Hair follicle dermal papilla cell (primary cell): ENCODE measurements at places on chromosomes 5 and 9. TPM values are rescaled to one million over a fixed set of nuclear protein-coding genes. Genes with fewer than 3 reads are reported as not detected.

The MYOZ3 gene
- 1.3 and 1.5 TPM in 2 replicates for total RNA-seq

The LCN9 gene
- not detected in 2 replicates for total RNA-seq

The SKP2 gene
- total RNA-seq, result 105 and 108 TPM in 2 replicates

The INSL6 gene
- total RNA-seq, result not detected in 2 replicates

The PRUNE2 gene
- total RNA-seq, result 43.6 and 56.6 TPM in 2 replicates

The ANKRD31 gene
- total RNA-seq, result 0.24 and 0.32 TPM in 2 replicates

The CAVIN4 gene
- total RNA-seq, result 1.1 and 1.6 TPM in 2 replicates

The PCDHA13 gene
- 0.32 and 0.36 TPM in 2 replicates for total RNA-seq

The OR2S2 gene
- 0.32 TPM in 1 of 2 replicates, not detected in the other for total RNA-seq

The FGFR4 gene
- 0.81 and 1.3 TPM in 2 replicates for total RNA-seq

The CCNO gene
- 0.16 TPM in 1 of 2 replicates, not detected in the other for total RNA-seq

The ANKRD18B gene
- not detected in 2 replicates for total RNA-seq

The CYLC2 gene
- not detected in 2 replicates for total RNA-seq

The CLINT1 gene
- total RNA-seq, result 91.8 and 125 TPM in 2 replicates

The IFNA21 gene
- not detected in 2 replicates for total RNA-seq

The PCDHA1 gene
- under 0.01 TPM in 1 of 2 replicates, not detected in the other for total RNA-seq

The EGFLAM gene
- 1.6 and 2.3 TPM in 2 replicates for total RNA-seq

The NTNG2 gene
- total RNA-seq, result 3.5 and 4.1 TPM in 2 replicates

The HCN1 gene
- under 0.01 and 0.12 TPM in 2 replicates for total RNA-seq

The OR2Y1 gene
- total RNA-seq, result not detected in 2 replicates

The MRNIP gene
- 7.0 and 10.4 TPM in 2 replicates for total RNA-seq

The MZB1 gene
- total RNA-seq, result 0.16 TPM in 1 of 2 replicates, not detected in the other

The SLC23A1 gene
- not detected in 2 replicates for total RNA-seq

The BARHL1 gene
- not detected in 2 replicates for total RNA-seq

The WWC1 gene
- total RNA-seq, result 2.6 and 3.6 TPM in 2 replicates

The PCDHGA5 gene
- 3.2 and 4.0 TPM in 2 replicates for total RNA-seq

The ELOVL7 gene
- 0.49 and 0.97 TPM in 2 replicates for total RNA-seq

The CD74 gene
- 6.6 and 13.3 TPM in 2 replicates for total RNA-seq

The PCDHB7 gene
- total RNA-seq, result 1.1 and 2.1 TPM in 2 replicates

The LCNL1 gene
- total RNA-seq, result 2.4 and 3.5 TPM in 2 replicates

The KIAA0825 gene
- total RNA-seq, result 8.4 and 12.3 TPM in 2 replicates

The RAI14 gene
- total RNA-seq, result 80.9 and 89.2 TPM in 2 replicates

The RBM22 gene
- total RNA-seq, result 30.8 and 32.5 TPM in 2 replicates

The PRRX2 gene
- total RNA-seq, result 76.4 and 92.7 TPM in 2 replicates

The SPRY4 gene
- total RNA-seq, result 11.7 and 21.4 TPM in 2 replicates

The SPATA31E1 gene
- total RNA-seq, result not detected in 2 replicates

The TOR4A gene
- total RNA-seq, result 4.9 and 6.8 TPM in 2 replicates

The C9orf43 gene
- 0.24 and 0.49 TPM in 2 replicates for total RNA-seq

The ZNF883 gene
- 4.7 and 6.3 TPM in 2 replicates for total RNA-seq

The FBLL1 gene
- 0.65 and 1.8 TPM in 2 replicates for total RNA-seq

The ZFYVE16 gene
- 28.1 and 37.0 TPM in 2 replicates for total RNA-seq

The SYK gene
- not detected in 2 replicates for total RNA-seq

The PTPN3 gene
- total RNA-seq, result 0.61 and 0.97 TPM in 2 replicates

The PDE6A gene
- total RNA-seq, result not detected in 2 replicates

The PCDHGB6 gene
- 5.0 and 6.1 TPM in 2 replicates for total RNA-seq

The SLC1A1 gene
- total RNA-seq, result 5.4 and 8.3 TPM in 2 replicates

The RAD23B gene
- total RNA-seq, result 337 and 364 TPM in 2 replicates

The PAEP gene
- total RNA-seq, result not detected in 2 replicates

The FNIP1 gene
- total RNA-seq, result 118 and 123 TPM in 2 replicates

The HRH2 gene
- 1.3 TPM in 2 replicates for total RNA-seq

The ARHGEF37 gene
- 1.9 and 2.4 TPM in 2 replicates for total RNA-seq

The ANKRD55 gene
- not detected in 2 replicates for total RNA-seq
